ENCODE measurements at places on chromosomes 6 and 20. TPM values are rescaled to one million over a fixed set of nuclear protein-coding genes. Genes with fewer than 3 reads are reported as not detected.

The NUDT3 gene
- total RNA-seq = 12.7 TPM

GRCh38 chr6:19812512-19813119 lies 24.6 kb upstream of the ID4 start:
- DNase-seq = no peak
- H3K4me1 ChIP-seq = no peaks in the 10 kb centered on the region
- no peak overlapping the region for H3K4me3 ChIP-seq
- H3K27me3 ChIP-seq = peaks cover 4% of the 10 kb centered on the region
- H3K36me3 ChIP-seq = no peaks in the 10 kb centered on the region

- H3K36me3 ChIP-seq = no peaks in the 10 kb centered on the region
- H3K27me3 ChIP-seq = no peaks in the 10 kb centered on the region
- peak overlapping the region; percentile 33 for H3K27ac ChIP-seq
- peak overlapping the region; percentile 87 for H3K4me3 ChIP-seq
- no peak for DNase-seq
- H3K4me1 ChIP-seq = peaks cover 7% of the 10 kb centered on the region
Observed at GRCh38 chr6:166382500-166382932, 224 bp downstream of the MPC1 start.

The LHFPL5 gene
- not detected for total RNA-seq

- no peak overlapping the region for H3K4me3 ChIP-seq
- H3K4me1 ChIP-seq = peaks cover 12% of the 10 kb centered on the region
- no peaks in the 10 kb centered on the region for H3K36me3 ChIP-seq
- peaks cover 5% of the 10 kb centered on the region for H3K27me3 ChIP-seq
- no peak overlapping the region for H3K27ac ChIP-seq
Observed at GRCh38 chr20:44003609-44004008, 89.0 kb downstream of the TOX2 start.

GRCh38 chr20:15613530-15613929 lies 959.7 kb downstream of the KIF16B start:
- no peaks in the 10 kb centered on the region for H3K36me3 ChIP-seq
- H3K27ac ChIP-seq = no peak overlapping the region

DNA sequence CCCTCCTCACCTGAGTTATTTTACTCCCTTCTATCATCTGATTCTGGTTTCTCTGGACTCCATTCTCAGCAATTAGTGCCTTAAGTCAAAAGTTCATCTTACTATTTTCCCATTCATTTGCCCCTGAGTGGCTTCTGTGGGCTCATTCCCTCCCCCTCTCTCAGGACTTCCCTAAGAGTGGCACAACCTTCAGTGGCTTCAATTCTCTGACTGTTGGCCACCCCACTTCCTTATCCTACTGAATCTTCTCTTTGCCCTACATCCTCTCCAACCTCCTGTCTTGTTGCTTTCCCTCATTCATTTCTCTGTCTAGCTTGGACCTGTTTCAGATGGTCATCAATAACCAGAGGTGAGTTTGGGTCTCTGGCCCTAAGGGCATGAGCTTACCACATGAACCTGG lies 61.1 kb upstream of the GLP1R start:
- no peaks in the 10 kb centered on the region for H3K36me3 ChIP-seq
- H3K4me3 ChIP-seq = no peak overlapping the region
- no peak for DNase-seq
- H3K27ac ChIP-seq = no peak overlapping the region
- H3K27me3 ChIP-seq = peaks cover 9% of the 10 kb centered on the region
